Activated B cell treated with CpG ODN at 0.5 μM for 24 hours (primary cell): ENCODE measurements at places on chromosomes 7 and 10. TPM values are rescaled to one million over a fixed set of nuclear protein-coding genes. Genes with fewer than 3 reads are reported as not detected.

FAM131B gene
- not detected in 2 replicates for total RNA-seq

NOD1 gene
- total RNA-seq = 11.7 and 14.0 TPM in 2 replicates

SORCS1 gene
- total RNA-seq = not detected in 2 replicates

NKX2-3 gene
- total RNA-seq = not detected in 2 replicates

ZP3 gene
- 0.91 and 2.9 TPM in 2 replicates for total RNA-seq

MUC3A gene
- not detected in 2 replicates for total RNA-seq

SLC29A4 gene
- total RNA-seq = 0.32 and 0.38 TPM in 2 replicates

SPRN gene
- not detected in 2 replicates for total RNA-seq

VWA2 gene
- not detected in 2 replicates for total RNA-seq

CUZD1 gene
- total RNA-seq = 2.2 and 2.5 TPM in 2 replicates

ANKRD1 gene
- total RNA-seq = not detected in 2 replicates

SPDYE1 gene
- total RNA-seq = not detected in 2 replicates

TMEM270 gene
- total RNA-seq = not detected in 2 replicates

AKR1C2 gene
- total RNA-seq = not detected in 2 replicates

C10orf62 gene
- total RNA-seq = not detected in 2 replicates

ELN gene
- total RNA-seq = not detected in 2 replicates

GJC3 gene
- not detected in 2 replicates for total RNA-seq

DNA sequence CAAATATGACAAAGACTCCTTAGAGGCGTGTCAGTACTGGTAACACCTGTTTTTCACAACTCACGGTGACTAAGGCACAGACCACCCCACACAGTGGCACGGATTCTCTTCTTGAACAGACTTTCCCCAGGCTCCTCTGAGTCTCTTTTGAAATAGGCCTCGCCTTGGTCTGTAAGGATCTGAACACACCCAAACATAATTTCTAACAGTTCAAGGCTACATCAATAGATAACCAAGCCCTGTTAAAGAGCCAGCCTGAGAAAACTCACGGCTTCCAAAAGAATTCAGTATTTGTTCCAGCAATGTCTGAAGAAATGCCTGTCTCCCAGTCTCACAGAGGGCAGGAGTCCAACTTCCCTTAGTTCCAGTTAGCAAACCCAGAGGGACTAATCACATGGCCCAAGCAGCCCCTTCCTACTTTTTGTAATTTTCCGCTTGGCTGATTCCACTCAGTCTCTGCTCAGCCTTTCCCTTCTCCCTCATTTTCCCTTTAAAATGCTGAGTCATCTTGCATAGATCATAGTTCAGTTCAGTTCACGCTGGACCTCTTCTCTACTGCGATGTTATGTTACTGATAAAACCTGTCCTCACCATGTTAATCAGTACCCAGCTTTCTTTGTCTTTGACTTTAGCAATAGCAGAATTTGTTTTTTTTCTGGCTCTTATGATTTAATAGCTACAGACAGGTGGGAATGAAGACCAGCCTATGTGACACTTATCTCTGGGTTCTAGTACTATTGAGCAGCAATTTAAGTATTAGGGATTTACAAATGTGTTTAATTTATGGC lies 22.6 kb upstream of the AKR1C3 start:
- no peak for DNase-seq

DNA sequence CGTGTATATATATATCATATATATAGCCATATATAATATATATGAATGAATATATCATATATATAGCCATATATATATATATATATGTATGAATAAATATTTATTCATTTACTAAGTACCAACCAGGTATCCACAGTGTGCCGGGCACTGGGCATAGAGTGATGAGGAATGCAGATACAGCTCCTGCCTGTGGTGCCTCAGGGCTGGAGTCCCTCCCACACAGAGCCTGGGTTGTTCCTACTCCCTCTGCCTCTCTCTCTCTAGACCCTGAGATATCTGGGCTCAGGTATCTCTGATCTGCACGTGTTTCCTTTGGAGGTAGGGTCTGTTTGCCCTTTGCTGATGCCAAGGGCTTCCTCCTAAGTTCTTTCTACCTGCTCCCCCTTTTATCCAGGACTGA lies 1.4 kb upstream of the PLPP4 start:
- no peak for DNase-seq

DNA sequence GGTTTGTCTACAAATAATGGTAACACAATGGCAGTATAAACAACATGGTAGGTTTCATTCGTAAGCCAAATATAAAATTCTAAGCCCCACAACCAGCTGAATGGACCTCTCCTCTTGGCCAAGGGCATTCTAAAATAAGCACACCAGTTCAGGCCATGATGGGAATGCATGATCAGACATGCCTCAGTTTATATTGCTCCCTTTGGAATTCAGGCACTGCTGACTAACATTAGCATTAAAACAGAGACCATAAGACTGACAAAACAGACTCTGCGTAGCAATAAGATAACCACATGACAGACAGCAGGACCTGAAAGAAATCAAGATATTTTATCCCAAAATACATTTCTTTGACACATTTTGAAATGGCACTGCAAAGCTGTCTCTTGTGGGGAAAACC lies 125.8 kb downstream of the FAM107B start:
- no peak for DNase-seq

DNA sequence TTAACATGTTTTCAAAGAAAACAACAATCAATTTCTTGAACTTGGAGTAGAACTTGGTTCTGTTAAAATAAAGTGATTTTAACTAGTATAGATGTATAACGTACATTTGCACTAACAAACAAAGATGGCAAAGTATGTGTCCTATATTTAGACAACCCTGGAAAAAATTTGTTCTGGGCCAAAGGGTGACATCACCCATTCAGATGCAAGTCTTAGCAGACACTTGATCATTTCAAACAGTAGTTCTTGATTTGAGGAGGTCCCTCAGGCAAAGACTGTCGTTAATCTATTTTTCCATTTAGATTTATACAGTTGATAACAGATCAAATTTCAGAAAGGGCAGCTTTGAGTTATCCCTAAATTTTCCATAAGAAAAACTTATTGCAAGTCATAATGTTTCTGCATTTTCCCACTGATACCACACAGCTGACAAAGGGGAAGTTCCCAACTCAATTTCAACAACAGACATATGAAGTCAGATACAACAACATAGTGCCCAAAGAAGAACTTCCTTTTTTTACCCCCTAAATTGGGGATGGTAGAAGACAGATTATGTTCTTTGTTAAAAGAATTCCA lies 5.2 kb downstream of the NMT2 start:
- no peak for DNase-seq

GRCh38 chr10:92991513-92991912 lies 69.1 kb upstream of the CYP26C1 start:
- no peak for DNase-seq

- no peak for DNase-seq
Measured at GRCh38 chr7:22120391-22121053, 174.8 kb upstream of the CDCA7L start.

DNA sequence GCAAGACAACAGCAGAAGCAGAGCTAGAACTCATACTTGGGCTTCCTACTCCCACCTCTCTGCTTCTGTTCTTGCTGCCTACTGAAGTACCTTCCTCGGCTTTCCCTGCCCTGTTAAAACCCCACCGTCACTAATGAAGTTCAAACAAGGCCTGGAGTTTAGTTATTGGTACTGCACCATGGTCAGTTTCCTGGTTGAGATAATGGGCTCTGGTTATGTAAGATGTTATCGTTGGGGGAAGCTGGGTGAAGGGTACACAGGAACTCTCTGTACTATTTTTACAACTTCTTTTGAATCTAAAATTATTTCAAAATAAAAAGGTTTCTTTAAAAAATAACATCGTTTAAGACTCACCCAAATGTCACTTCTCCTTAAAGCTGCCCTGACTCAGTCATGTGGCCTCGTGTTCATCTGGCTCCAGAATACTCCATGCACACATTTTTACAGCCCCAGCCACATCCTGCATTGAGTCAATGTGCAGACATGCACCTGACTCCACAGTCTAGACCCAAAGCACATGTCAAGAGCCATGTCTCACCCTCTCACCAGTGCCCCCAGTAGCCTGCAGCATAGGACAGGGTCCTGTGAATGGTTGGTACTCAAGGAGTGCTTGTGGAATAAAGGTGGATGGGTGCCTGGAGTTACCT lies 36.9 kb upstream of the AQP1 start:
- DNase-seq = no peak

GRCh38 chr7:73555411-73555982 lies 2.0 kb downstream of the BCL7B start:
- DNase-seq = no peak

GRCh38 chr7:50226145-50226544 lies 78.4 kb upstream of the IKZF1 start:
- DNase-seq = no peak

DNA sequence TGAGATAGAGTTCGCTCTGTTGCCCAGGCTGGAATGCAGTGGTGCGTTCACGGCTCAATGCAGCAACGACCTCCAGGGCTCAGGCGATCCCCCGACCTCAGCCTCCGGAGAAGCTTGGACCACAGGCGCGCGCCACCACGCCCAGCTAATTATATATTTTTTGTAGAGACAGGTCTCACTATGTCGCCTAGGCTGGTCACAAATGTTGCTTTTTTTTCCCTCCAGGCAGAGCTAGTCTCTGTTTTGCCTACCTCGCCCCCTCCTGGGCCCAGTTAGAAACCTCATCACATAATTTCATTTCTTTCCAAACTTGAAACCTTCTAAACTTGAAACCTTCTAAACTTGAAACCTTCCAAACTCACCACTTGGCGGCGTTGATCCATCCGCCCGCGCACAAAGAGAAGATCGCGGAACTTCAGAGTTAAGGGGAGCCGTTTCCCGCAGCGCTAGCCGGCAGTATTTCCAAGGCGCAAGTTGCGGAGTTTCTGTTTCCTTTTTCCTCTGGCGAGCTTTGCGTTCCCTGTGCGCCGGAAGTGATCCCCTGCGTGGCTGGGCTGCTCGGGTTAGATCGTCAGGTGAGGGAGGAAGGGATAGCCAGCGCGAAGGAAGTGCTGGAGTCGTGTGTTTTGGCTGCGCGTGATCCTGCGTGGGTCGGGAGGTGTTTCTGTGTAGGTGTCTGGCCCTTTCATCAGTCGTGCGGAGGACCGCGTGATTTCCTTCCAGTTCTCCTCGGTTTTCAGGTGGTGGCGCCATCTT lies at the start of gene SSBP1:
TSS of gene SSBP1 (plus strand) at position 523 of the 756 bp plus-strand sequence. CDS start 809 bp downstream, outside the sequence.
- DNase-seq = peak; percentile 79

- DNase-seq = no peak
Measured at GRCh38 chr10:51832652-51833383, 133.4 kb upstream of the CSTF2T start.

DNA sequence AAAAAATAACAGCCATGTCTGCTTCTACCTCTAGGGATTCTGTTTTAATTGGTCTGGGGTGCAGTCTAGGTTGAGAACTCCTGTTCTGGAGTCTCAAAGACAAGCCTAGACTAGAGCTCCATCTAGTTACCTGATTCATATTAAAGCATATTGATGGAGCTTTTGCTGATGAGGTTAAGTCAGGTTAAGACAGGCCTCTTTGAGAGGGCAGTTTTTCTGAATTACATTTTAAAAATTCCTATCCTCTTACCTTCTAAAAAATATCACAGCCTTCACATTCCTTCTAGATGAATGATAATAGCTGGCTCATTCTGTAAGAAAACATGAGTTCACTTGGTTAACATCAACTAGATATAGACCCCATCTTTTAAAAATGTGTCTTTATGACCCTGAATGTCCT lies 28.9 kb downstream of the MGAM start:
- no peak for DNase-seq

- no peak for DNase-seq
Measured at GRCh38 chr7:18900803-18901202, 216.6 kb downstream of the TWIST1 start.

DNA sequence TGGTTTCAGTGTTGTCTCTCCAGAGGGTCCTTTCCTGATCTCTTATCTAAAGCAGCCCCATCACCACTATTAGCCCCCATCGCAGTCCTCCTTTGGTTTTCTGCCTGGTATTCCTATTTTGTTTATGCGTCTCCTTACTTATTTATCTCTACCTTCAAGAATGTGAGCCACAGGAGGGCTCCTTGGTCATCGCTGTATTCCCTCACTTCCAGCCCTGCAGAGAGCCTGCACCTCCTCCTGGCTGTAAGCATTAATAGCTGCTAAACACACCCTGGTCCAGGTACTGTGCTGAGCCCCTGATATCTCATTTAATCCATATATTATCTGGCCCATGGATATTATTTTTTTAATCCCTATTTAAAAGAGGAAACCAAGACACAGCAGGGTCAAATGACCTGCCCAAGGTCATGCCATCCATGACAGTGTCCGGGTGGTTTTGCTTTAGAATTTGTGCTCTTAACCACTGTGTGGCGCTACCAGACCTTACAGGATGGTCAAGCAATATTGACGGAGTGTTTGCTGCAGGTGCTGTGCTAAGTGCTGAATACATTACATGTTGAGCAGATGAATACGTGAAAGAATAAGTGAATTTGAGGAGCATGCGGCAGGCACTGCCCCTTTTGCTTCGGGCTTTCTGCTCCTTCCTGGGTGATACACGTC lies 227.2 kb downstream of the ADAM12 start:
- no peak for DNase-seq

- no peak for DNase-seq
Measured at GRCh38 chr7:142835487-142835886, 19.4 kb upstream of the EPHB6 start.

GRCh38 chr10:108064746-108065260 lies 900.3 kb upstream of the SORCS1 start:
- no peak for DNase-seq

- no peak for DNase-seq
Measured at GRCh38 chr10:116848944-116849247, 403 bp upstream of the ENO4 start.

GRCh38 chr7:155208681-155209477 lies 88.8 kb upstream of the INSIG1 start:
- no peak for DNase-seq

- no peak for DNase-seq
Measured at GRCh38 chr7:83925860-83926259, 268.7 kb downstream of the SEMA3A start.

- DNase-seq = no peak
Measured at GRCh38 chr7:149145031-149145845, 2.0 kb upstream of the ZNF398 start.

DNA sequence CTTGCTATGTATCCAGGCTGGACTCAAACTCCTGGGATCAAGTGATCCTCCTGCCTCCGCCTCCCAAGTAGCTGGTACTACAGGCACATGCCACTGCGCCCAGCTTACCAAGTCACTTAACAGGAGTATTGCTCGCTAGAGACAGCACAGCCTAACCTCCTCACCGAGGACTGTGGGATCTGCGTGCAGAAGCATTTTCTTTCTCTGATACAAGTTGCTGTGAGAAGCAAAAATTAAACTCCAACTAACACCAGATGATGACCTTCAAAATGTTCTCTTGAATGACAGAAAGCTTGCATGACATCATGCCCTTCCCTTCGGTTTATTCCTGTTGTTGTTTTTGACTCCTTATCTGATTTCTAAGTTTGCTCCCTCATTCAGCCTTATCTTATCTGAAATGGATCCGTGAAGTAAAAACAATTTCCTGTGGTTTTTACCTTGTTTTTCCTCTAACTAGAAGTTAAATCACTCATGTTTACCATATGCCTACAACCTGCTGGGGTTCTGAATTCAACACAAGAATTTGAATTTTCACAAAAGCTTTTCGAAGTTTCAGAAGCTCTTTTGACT lies 94.4 kb upstream of the KIF5B start:
- no peak for DNase-seq

GRCh38 chr7:78472519-78472918 lies 673.9 kb downstream of the PHTF2 start:
- no peak for DNase-seq
